Activated CD4-positive, alpha-beta T cell treated with anti-CD3 and anti-CD28 coated beads, Interleukin-2, amount 50 U/mL, for 4 hours (primary cell): ENCODE measurements at places on chromosomes 6 and 20.

- DNase-seq = no peak
These were observed 110.3 kb upstream of the NUP153 start for GRCh38 chr6:17816921-17817611.

GRCh38 chr6:94862112-94862511 lies 715.2 kb upstream of the MANEA start:
- DNase-seq = no peak

DNA sequence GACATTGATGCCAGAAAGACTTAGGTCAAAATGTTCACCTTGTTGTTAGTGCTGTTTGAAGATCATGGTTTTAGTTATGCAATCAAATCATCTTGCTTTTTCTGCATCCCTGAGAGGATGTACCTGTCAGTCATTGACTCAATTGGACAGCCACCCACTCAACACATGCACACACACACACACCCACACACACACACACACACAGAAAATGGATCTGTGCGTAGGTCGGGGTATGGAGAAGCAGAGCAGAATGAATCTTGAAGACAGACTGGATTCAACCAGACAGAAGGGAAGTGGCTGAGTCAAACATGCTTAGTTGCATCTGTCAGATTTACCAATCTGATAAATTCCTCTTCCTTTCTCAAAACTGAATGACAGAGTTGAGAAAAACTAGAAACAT lies 19.1 kb upstream of the ZSCAN23 start:
- DNase-seq = peak; percentile 10

DNA sequence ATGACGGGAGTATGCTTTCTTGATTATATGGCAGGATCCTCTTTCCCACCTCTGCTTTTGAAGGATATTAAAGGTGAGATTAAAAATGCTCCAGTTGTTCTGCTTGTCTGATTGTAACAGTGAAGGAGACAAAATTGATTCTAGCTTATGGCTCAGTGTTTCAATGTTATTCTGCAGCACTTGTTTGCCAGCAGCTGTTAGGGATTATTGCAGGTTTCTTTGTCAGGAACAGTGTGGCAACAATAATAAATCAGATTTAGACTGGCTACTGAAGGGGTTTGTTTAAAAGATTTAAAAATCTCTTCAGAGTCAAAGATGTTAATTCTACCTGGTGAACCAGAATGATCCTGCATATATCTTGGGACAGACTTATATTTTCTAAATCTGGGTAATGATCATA lies 126.9 kb downstream of the LAMA2 start:
- DNase-seq = no peak

- no peak for DNase-seq
These were observed 118.7 kb downstream of the CEBPB start for GRCh38 chr20:50309280-50309763.

- no peak for DNase-seq
These were observed 25.5 kb upstream of the OSTM1 start for GRCh38 chr6:108100003-108100402.

GRCh38 chr20:31497838-31498540 lies 16.3 kb upstream of the HM13 start:
- DNase-seq = no peak

DNA sequence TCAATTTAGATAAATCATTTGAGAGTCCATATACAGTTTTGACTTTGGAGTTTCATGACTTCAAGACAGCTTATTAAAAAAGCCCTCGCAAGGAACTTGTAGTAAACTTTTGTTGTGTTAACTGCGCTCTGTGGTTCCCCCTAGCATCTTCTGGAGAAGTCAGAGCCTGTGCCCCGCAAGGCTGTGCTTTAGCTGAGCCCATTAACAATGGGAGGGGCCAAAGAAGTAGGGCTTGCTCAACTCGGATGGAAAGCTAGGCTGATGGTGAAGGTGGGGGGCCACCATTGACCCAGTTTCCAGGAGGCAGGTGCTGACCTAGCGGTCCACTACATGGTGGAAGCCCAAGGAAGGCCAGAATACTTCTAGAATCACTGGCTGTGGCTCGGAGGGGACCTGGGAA lies 29.3 kb upstream of the OVOL2 start:
- no peak for DNase-seq

GRCh38 chr20:6732001-6732447 lies 35.5 kb upstream of the BMP2 start:
- DNase-seq = no peak

DNA sequence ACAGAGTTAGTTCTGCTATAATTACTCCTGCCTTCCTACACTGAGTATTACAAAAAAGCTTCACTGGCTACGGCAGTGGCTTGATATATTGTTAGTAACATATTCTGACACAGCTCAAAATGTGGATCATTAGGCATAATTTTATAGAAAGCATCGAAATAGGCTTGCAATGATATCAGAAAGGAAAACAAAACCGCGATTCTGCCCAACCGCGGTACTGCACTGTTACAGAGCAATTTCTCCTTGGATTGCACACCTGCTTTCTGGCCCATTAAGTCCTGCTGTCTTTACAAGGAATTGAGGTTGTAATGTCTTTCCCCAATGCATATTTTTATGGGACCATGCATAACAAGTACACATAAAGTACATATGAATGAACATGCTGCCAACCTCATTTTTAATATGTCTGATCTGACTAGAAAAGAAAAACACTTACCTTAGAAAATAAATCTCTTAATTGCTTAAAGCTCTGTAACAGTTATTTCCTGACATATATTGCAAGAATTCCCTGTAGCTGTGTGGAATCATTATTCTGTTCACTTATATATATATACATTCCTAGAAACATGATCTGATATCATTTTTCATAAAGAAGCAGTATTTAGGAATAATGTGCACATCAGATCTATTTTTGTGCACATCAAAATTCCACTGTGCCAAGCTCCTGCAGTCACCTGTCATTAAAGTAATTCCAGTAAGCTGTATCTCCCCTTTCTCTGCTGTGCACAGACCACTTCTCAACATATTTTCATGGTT lies 763.9 kb downstream of the HACE1 start:
- DNase-seq = no peak

DNA sequence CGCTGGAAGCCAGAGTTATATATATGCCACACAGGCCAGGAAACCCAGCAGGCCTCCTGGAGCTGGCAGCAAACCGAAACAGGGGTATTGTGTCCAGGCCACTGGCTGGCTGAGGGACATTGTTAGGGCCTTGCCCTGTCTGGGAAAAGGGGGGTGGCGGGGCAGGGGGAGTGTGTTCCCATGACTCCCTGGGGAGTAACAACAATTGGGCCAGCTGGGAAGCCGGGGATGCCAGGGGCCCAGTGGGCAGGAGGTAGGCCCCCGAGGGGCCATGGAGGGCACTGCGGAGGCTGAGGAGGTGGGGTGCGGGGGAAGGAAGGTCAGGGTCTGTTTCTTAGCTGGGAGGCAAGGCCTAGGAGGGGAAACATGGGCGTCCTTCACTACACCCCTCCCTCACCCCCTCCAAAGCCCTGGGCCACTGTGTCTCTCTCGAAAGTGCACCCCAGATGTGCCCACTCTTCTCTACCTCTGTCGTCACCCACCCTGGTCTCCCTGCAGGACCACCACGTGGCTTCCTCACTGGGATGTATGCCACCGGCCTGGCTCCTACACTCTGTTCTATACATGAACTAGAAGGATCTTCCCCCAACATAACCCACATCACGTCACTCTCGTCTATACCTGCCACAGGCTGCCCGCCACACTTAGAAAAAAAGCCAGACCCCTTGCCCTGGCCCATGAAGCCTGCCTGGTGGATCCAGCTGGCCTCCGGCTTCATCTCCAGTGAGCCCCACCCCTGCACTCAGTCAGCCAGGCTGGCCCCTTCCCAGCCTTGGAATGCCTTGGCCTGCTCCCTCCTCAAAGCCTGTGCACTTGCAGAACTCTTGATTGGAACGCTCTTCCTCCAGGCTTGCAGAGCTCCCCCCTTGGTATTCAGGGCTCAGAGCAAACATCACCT lies 7.8 kb upstream of the E2F1 start:
- DNase-seq = no peak

GRCh38 chr20:17646961-17647301 lies 35.1 kb downstream of the RRBP1 start:
- DNase-seq = no peak

GRCh38 chr6:33375143-33375671 lies 16.4 kb upstream of the KIFC1 start:
- no peak for DNase-seq

DNA sequence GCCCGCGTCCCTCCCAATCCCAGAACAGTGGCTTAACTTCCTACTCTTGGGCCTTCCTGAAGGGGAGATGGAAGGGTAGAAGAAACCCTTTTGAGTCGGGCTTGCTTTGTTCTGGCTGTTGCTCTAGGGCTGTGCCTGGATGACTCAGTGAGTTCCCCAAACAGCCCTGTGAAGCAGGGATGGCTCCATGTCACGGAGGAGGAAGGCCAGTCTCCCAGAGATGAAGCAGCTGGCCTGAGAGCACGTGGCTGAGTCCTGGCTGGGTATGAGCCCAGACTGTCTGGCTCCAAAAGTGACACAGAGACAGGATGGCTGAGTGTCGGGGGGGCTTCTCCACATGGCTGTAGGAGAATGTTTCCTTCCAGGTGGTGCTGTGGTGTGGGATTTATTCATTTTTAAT lies 4.6 kb downstream of the SYTL3 start:
- DNase-seq = no peak

GRCh38 chr6:2101213-2101612 lies 144.2 kb downstream of the GMDS start:
- DNase-seq = no peak

- no peak for DNase-seq
These were observed 6.5 kb upstream of the SLCO4A1 start for GRCh38 chr20:62635852-62636251.

DNA sequence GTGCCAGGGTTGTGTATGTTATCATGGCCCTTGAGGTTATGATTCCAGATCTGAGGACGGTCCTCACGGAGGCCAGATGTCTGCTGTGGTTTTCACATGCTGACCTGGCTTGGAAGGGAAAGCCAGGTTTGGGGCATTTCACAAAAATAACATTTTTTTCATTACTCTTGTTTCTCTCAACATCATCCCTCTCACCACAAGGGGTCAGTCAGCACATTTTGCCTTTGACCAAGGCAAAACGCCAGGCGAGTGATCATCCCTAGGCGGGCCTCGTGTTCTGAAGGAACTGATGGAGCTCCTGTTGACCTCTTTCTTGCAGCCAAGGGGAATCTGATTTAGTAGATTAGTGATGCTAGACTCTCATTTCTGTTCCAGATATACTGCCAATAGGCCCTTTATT lies 133.5 kb downstream of the TBC1D7 start:
- DNase-seq = no peak

- no peak for DNase-seq
These were observed 2.1 kb downstream of the FKBP1C start for GRCh38 chr6:63213325-63213724.

GRCh38 chr6:137819740-137820139 lies 47.3 kb upstream of the TNFAIP3 start:
- DNase-seq = no peak

DNA sequence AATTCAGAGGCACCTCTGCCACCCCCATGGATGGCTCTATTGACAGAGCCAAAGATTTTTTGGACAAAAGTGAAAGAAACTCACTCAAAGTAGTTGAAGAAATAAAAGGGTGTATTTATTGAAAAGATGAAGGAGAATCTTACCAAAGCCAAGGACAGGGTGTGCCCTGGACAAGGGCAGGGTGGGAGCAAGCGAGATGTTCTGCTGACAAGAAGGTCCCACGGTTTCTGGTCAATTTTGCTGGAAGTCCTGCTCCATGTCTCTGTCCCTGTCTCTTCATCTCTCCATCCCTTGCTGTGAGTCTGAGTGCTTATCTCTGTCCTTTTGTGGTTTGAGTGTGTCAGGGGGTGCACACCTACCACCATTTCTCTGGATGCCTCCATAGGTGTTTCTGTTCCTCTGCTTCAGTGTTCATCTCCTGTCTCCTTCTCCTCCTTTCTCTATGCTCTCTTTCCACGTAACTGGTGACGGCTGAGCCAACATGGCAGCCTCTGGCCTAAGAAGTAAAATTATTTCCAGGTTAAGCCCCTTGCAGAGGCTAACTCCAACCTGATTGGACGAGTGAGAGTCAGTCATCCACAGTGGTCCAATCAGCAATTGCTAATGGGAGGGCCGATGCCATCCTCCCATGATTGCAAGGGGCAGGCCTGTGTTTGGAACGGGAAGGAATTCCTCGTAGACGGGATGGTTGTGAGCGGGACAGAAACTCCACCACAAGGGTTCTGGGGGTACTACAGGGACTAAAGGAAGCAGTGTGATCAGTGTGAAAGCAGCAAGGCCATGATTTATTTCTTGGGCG lies 502.1 kb upstream of the CDH4 start:
- DNase-seq = no peak

- DNase-seq = no peak
These were observed 301.1 kb downstream of the TAF4 start for GRCh38 chr20:61764471-61765025.

DNA sequence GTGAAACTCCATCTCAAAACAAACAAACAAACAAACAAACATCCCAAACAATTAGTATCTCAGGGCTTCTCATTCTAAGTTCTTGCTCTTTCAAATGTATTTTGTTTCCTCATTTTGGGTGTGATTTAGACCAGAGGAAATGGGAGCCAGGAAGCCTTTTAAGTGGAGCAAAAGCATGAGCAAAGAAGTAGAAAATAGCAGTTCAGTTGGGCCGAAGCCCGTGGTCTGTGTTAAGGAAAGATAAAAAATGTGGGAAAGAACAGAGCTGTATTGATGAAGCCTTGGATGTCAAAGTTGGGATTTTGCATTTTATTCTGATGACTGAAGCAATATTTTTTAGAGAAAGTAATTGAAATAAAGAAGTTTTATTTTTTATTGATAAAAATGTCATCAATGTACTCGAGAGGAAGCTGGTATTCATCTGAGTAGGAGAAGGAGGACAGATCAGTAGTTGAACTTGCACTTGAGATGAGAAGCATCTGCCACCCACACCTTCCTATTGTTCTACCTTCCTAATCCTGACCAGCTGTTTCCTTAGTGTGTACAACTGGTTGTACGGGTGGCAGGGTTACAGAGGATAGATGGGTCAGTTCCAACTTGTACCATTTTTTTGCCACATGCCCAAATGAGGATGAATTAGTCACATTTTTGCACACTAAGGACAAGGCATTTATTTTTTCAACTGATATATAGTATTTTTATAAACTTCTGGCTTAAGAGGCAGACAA lies 56.1 kb downstream of the KIAA0408 start:
- no peak for DNase-seq

- no peak for DNase-seq
These were observed 99.4 kb downstream of the YTHDF1 start for GRCh38 chr20:63116412-63117106.

GRCh38 chr6:110357664-110358552 lies at the start of gene METTL24:
TSS of gene METTL24 (minus strand) at chr6:110358349. CDS start at chr6:110358272, 77 bp downstream.
- no peak for DNase-seq

GRCh38 chr20:37334450-37334849 lies 11.5 kb upstream of the SRC start:
- DNase-seq = no peak

DNA sequence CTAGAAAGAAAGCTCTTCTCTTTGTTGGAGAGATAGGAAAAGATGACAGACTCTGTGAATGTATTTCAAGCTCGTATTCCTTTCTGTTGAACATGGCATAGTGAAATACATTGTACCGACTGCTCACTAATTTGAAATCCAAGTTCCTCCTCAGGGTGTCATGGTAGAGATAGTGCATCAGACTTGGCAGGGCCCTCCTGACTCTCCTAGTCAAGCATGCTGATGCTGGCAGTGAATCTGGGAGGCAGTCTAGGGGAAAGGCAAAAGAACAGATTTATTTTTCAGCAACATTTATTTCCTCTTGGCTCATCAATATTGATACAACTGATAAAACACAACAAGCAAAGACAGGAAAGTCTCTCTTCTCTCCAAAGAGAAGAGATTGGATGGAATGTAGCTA lies 356.3 kb upstream of the IRAK1BP1 start:
- no peak for DNase-seq
